ENCODE measurements at places on chromosomes 3 and 15.

DNA sequence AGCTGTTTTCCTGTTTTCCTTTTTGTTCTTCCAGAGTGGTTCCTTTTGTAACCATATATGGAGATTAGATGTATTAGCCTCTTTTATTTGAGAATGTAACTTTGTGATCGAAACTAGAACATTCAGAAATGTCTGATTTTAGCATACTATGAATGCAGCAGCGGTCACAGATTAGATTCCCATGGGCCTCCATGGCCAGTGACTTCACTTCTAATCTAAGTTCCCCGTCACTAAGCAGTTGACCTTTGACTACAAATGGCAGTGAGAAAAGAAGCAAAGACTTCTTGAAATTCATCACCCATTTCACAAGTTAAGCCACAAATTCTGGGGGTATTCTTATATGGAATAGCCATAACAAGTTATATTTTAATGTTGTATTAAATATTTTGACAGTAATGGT, 114.6 kb upstream of the FLNB start:
- DNase-seq, result no peak

DNA sequence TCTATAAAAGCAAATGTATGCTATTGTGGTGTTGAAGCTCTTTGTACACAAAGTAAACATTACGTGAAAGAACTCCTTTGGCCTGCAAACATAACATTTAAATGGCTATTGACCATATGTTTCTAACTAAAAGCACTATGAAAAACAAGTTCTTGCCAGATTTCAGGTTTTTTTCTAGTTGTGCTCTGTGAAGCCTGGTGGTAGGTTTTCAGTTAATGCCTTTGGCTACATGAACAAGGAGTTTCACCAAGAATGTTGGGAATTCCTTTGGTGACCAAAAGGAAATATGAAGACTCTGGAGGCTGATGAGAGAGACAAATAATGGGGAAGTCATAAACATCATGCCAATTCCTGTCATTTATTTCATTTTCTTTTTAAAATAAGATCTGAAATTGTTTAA, 66.0 kb downstream of the RBMS3 start:
- DNase-seq, result no peak

DNA sequence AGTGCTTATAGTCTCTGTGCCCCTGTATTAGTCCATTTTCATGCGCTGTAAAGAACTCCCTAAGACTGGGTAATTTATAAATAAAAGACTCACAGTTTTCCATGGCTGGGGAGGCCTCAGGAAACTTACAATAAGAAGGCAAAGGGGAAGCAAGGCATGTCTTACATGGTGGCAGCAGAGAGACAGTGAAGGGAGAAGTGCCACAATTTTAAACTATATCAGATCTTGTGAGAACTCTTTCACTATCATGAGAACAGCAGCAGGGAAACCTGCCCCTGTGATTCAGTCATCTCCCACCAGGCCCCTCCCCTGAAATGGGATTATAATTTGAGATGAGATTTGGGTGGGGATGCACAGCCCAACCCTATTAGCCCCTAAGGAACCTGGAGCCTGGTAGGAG, 243.2 kb downstream of the EDEM1 start:
- DNase-seq, result no peak

- no peak for DNase-seq
These were observed 11.5 kb downstream of the CCDC80 start for GRCh38 chr3:112629425-112629824.

DNA sequence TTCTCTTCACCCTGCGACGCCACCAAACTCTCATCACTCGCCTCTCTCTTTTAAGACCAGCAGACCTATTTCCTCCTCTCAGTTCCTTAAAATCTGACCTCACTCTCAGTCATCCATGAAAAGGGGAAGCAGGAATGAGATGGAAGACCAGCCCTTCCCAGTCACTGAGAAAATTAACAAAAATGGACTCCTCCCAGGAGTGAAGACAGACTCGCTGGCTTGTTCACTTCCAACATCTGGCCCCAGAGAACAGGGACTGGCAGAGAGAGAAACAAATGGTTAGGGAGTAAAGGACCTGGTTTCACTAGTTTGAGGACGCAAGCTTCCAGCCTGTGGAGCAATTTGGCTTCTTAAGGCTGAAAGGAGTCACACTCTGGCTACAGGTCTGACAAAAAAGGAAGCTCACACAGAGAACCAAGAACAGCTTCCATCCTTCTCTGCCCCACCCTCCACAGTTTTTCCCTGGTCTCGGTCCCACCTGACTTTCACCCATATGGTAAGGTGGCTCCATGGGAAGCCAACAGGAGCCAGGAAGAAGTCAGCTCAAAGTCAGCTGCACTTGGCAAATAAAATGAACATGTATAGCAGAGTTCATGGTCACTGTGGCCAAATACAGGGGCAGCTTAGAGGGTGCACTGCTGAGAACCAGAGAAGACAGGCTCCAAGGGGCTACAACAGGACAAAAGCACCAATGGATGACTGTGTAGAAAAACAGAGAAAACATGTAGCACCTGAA, 57.2 kb downstream of the ITGB5 start:
- no peak for DNase-seq

DNA sequence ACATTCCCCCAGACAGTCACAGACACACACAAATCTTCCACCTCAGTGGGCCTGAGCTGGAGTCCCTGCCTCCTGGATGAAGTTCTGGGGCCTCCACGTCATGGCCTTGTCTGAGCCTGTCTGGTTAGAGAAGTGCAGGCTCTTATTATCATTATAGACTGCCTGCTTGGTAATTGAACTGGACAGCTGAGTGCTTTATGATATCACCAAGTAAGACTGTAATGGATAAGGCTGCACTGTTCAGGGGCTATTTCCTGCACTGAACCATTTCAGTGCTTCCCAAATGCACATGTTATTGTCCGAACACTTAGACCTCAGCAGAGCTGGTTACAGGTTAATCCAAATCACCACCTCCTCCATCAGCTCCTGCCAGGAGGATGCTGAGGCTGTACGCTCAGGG, 8.7 kb upstream of the ST6GAL1 start:
- no peak for DNase-seq

GRCh38 chr15:85752124-85752475, 42.6 kb downstream of the KLHL25 start:
- no peak for DNase-seq

GRCh38 chr15:83970295-83970890, 265.2 kb upstream of the GOLGA6L4 start:
- no peak for DNase-seq

- no peak for DNase-seq
These were observed 24.7 kb upstream of the TIPARP start for GRCh38 chr3:156649681-156650080.

- no peak for DNase-seq
These were observed 138.3 kb downstream of the GSK3B start for GRCh38 chr3:119955972-119956371.

GRCh38 chr3:26015752-26016151, 225.9 kb downstream of the OXSM start:
- DNase-seq, result no peak

- DNase-seq, result peak; percentile 41
These were observed at the start of gene SHF for GRCh38 chr15:45187894-45188830. TSS of gene SHF (minus strand) at chr15:45187966. CDS start at chr15:45187951, 15 bp downstream.

DNA sequence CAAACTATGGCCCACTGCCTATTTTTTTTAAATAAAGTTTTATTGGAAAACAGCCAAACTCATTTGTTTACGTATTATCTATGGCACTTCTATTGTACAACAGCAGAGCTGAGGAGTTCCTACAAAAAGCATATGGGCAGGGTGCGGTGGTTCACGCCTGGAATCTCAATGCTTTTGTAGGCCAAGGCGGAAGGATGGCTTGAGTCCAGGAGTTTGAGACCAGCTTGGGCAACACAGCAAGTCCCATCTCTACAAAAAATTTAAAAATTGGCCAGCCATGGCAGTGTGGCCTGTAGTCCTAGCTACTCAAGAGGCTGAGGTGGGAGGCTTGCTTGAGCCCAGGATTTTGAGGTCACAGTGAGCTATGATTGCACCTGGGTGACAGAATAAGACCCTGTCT, 142.3 kb downstream of the RORA start:
- no peak for DNase-seq

DNA sequence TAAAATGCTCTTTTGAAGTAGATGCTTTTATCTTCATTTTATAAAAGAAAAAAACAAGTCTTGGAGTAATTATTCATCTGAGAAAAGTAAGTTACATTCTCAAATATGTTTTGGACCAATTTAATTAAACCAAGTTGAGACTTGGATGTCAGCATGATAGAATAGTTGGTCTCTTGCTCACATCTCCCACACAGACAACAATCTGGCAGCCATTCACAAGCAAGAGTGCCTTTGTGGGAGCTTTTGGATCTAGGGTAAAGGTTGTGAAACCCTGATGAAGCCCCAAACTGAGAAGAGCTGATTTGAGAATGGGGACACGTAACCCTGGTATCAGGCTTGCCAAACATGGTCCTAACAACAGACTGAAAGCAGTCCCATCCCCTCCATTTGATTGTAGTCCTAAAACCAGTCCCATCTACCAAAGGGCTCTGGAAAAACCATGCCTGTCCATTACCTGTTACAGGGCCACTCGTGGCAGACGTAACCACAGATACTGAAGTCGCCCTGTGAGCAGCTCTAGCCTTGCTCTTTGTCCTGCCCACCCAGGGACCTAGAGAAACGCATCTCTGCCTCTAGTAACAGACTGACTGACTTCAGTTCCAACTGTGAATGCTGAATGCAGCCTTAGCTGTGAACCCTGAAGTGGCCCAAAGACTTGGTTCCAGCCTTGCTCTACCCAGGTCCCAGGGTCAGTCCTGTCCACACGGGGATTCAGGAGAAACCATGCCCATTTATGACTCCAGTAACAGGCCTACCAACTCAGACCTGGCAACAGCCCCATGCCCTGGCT, 145.5 kb upstream of the SYNPR start:
- DNase-seq, result no peak

GRCh38 chr3:37481982-37482381, 307.6 kb upstream of the LRRFIP2 start:
- no peak for DNase-seq

DNA sequence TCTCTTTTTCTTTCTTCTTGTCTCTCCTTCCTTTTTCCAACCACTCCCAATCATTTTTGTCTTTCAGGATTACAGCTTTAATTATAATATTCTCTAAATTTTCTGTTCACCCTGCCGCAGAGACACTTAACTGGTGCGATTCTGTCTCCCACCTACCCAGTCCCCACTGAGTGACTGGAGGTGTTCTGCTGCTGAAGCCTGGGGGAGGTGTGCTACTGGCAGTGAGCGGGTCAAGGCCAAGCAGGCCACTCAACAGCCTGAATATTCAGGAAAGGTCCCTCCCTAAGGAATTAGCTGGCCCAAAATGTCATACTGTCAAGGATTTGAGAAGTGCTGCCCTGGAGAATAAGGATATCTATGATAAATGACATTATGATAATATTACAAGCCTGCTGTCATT, 126.5 kb downstream of the GABRG3 start:
- DNase-seq, result no peak

DNA sequence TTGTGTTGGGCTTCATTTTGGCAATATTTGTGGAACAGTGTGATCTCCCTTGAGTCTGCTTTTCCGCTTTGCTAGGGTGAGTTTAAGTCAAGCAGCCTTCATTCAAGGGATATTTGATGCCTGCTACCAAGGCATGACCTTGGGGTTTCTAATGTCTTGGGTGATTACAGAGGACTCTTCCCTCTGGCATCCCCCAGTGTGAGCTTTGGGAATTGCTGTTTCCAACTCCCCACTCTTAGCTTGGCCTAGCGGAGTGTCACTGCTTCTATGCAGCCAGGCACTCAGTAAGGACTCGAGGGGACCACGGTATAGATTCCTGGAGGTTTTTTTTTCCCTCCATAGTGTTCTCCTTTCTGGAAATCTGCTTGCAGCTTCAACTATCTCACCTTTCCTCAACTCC, 21.1 kb downstream of the GCNT3 start:
- DNase-seq, result no peak

DNA sequence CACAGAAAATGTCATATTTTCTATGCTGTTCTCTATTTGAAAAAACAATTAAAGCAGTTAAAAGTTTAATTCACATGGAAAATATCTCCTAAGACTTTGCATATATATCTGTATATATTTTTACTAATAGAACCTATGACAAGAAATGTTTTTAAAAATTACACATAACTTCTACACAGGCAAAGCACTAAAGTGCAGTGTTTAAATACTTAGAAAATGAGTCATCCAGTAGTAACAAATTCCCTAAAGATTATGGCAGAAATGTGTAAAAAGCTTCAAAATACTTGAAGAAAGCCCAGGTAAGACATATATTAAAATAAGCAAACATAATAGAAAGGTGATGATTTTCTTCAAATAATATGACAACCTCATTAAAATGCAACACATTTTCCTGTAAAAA, 236.6 kb downstream of the TBC1D5 start:
- DNase-seq, result no peak

DNA sequence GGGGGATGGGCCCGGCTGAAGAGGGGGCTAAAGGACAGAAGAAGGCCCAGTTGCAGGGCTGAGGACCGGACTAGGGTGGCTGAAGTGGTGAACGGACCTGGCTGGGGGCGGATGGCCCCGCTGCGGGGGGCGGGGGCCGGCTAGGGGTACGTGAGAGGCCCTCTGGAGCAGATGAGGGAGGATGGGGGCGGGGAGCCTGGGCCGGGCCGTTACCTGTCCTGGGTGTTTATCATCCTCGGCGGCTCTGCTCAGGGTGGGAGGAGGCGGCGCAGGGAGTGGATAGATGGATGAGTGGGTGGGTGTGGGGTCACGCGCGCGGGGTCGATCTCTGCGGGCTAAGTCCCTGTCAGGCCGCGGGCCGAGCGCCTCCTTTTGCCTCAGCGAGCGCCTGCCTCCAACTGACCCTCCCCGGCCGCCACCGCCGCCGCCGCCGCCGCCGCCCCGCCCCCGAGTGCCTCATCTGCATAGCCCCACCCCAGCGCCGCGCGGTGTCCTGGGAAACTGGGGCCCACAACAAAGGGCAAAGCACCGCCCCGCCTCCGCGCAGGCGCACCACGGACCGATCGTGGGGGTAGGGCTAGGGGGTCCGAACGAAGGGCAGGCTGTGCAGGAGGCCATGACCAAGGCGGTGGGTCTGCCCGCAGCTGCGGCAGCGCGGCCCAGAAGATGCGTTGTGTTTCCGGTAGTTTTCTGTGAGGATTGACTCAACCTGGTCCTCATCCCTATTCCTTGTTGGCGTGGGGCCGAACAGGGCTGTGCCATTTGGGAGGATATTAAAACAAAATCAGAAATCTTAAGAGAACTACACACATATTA, 72.4 kb downstream of the RBPMS2 start:
- peak; percentile 94 for DNase-seq

DNA sequence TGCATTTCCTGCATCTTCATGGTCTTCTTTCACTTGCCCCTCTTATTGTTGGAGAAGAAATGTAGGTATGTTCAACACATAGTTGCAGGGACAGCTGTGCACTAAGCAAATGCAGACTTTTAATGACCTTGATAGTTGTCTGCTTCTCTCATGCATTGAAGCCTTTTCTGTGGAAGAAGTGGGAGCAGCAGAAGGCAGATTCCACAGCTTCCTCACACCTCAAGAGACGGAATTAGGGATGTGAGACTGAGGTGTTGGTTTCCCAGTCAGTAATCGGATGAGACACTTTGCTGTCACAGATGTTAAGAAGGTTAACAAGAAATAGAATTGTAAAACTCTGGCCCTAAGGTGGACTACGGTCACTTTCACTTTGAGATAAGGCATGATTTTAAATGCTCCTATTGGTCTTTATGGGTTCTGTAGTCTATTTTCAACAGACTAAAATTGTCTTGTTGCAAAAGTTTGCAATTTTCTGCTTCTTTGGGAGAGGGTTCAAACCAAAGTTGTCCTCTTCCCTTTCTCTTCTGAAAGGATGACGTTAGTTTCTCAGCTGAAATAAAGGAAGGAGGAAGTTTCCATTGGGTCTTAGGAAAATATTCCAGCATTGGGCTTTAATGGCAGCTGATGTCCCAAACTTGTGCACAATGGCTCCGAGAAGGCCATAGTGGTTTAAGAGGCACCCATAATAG, 117.4 kb downstream of the LPP start:
- DNase-seq, result no peak
